DMS79 treated with DMSO at 0.1 percent for 48 hours (cell line): ENCODE measurements at places on chromosomes 5 and 9.

GRCh38 chr9:129036923-129037766, 719 bp downstream of the MIGA2 start:
- no peak for DNase-seq

- no peak for DNase-seq
Observed at GRCh38 chr5:174344335-174344734, 298.8 kb downstream of the NSG2 start.

- DNase-seq = no peak
Observed at GRCh38 chr5:112710896-112711295, 26.8 kb upstream of the APC start.

- DNase-seq = no peak
Observed at GRCh38 chr5:134394932-134395331, 16.7 kb downstream of the CDKN2AIPNL start.

DNA sequence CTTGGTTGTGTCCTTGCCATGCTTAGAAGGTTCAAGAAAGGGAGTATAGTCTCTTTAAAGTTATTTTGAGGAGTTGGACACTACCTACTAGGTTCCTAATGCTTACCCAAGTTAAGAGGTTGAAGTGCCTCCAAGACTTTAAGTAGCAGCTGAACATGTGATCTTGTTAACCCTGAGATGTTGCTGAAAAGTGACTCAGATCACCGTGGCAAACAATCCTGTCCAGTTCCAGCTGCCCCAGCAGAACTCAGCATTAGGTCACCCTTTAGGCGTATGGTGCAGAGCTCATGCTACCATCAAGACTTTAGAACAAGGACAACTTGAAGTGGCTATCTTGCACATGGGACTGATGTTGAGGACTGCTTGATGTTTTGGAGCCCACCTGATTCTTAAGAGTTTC, 22.5 kb downstream of the ZNF462 start:
- DNase-seq = no peak

- DNase-seq = no peak
Observed at GRCh38 chr5:154278908-154279307, 88.4 kb downstream of the GALNT10 start.

- DNase-seq = no peak
Observed at GRCh38 chr5:64930672-64931318, 162.1 kb downstream of the CWC27 start.

GRCh38 chr5:37120270-37120669, 128.9 kb downstream of the CPLANE1 start:
- DNase-seq = no peak
